Glutamatergic neuron (in vitro differentiated cells): ENCODE measurements at places on chromosomes 3 and 15. TPM values are rescaled to one million over a fixed set of nuclear protein-coding genes. Genes with fewer than 3 reads are reported as not detected.

DNA sequence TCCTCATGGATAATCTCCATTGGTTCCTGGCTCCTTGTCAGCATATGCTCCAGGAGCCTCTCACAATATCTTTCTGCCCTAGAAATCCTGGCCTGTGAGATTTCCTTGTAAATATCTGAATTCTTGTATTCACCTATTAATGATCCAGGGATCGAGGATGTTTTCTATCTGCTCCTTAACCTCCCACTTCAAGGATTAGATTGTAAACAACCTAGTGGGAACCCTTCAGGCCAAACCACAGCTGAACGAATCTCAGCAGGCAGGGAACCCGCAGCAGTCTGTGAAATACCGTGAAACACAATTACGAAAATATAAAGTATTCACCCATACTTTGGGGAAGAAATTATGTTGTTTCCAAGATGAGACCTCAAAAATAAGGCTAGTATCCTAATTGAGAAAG, 215.9 kb downstream of the TIGIT start:
- no peaks in the 10 kb centered on the region for H3K36me3 ChIP-seq
- H3K27me3 ChIP-seq = no peaks in the 10 kb centered on the region
- H3K4me1 ChIP-seq = no peaks in the 10 kb centered on the region
- H3K4me3 ChIP-seq = no peak overlapping the region
- no peak for DNase-seq

GRCh38 chr3:30458376-30459171, 147.8 kb upstream of the TGFBR2 start:
- DNase-seq = no peak
- H3K36me3 ChIP-seq = no peaks in the 10 kb centered on the region
- H3K4me1 ChIP-seq = no peaks in the 10 kb centered on the region
- no peak overlapping the region for H3K4me3 ChIP-seq
- no peak overlapping the region for H3K27ac ChIP-seq

- no peaks in the 10 kb centered on the region for H3K4me1 ChIP-seq
- H3K4me3 ChIP-seq = no peak overlapping the region
- peaks cover 9% of the 10 kb centered on the region for H3K36me3 ChIP-seq
- no peak overlapping the region for H3K27ac ChIP-seq
- no peak for DNase-seq
Measured at GRCh38 chr3:171718493-171719185, 91.6 kb downstream of the PLD1 start.

GRCh38 chr3:61805510-61806080, 244.2 kb downstream of the PTPRG start:
- no peak overlapping the region for H3K4me3 ChIP-seq
- no peaks in the 10 kb centered on the region for H3K36me3 ChIP-seq
- DNase-seq = no peak

Gene ROPN1
- not detected for total RNA-seq

DNA sequence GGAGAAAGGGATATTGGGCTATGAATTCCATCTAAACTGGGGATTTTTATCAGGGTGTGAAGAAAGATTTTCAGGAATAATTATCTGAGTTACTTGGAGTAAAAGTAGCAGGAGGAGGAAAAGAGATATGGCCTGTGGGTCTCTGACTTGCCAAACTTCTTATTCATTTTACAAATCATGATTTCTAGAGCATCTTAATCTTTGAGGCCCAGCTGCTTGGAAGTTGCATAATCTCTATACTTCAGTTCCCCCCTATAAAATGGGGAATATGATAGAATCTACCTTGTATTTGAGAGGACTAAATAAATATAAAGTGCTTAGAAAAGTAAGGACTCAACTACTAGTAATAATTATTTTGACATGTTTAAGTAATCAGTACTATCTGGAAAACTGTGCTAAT, 11.0 kb upstream of the GABPB1 start:
- H3K4me3 ChIP-seq = no peak overlapping the region
- H3K27me3 ChIP-seq = no peaks in the 10 kb centered on the region
- H3K4me1 ChIP-seq = no peaks in the 10 kb centered on the region
- no peaks in the 10 kb centered on the region for H3K36me3 ChIP-seq
- DNase-seq = no peak
- no peak overlapping the region for H3K27ac ChIP-seq

GRCh38 chr3:19428729-19429128, 280.4 kb downstream of the KCNH8 start:
- peaks cover 6% of the 10 kb centered on the region for H3K4me1 ChIP-seq
- H3K4me3 ChIP-seq = no peak overlapping the region
- H3K27ac ChIP-seq = no peak overlapping the region
- no peak for DNase-seq
- no peaks in the 10 kb centered on the region for H3K27me3 ChIP-seq

Gene TMEM108
- 9.0 TPM for total RNA-seq

- H3K36me3 ChIP-seq = no peaks in the 10 kb centered on the region
- no peaks in the 10 kb centered on the region for H3K27me3 ChIP-seq
- H3K4me1 ChIP-seq = no peaks in the 10 kb centered on the region
- no peak overlapping the region for H3K27ac ChIP-seq
- no peak overlapping the region for H3K4me3 ChIP-seq
- no peak for DNase-seq
Measured at GRCh38 chr3:147730284-147730683, 321.1 kb downstream of the ZIC1 start.

Gene RPL14
- 1,217 TPM for total RNA-seq

GRCh38 chr3:52403955-52404354, 40.9 kb downstream of the SEMA3G start:
- H3K4me3 ChIP-seq = no peak overlapping the region
- peaks cover 9% of the 10 kb centered on the region for H3K27me3 ChIP-seq
- no peaks in the 10 kb centered on the region for H3K36me3 ChIP-seq
- H3K27ac ChIP-seq = no peak overlapping the region

DNA sequence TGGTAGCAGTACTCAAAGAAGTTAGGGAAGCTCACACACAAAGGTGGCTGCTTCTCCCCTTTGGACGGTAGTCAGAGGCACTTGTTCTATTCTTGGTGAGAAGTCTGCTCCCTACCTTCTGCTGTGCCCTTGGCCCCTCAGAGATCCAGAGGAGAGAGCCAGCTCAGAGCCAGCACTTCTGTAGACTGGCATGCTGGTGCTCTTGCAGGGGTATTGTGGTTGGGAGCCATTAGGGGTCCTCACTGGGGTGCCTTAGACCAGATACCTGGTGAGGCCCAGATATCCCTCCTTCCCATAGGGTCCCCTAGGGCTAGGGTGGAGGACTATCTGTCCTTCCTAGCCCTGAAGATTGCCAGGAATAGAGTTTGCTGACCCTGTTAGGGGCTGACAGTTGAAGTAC, 140.6 kb downstream of the EEFSEC start:
- H3K4me3 ChIP-seq = no peak overlapping the region
- peaks cover 8% of the 10 kb centered on the region for H3K36me3 ChIP-seq
- H3K27me3 ChIP-seq = no peaks in the 10 kb centered on the region
- no peak overlapping the region for H3K27ac ChIP-seq

- no peaks in the 10 kb centered on the region for H3K27me3 ChIP-seq
- H3K4me3 ChIP-seq = no peak overlapping the region
- no peaks in the 10 kb centered on the region for H3K36me3 ChIP-seq
- no peaks in the 10 kb centered on the region for H3K4me1 ChIP-seq
- DNase-seq = no peak
Measured at GRCh38 chr3:15591242-15591641, 10.1 kb downstream of the HACL1 start.

Gene HIGD1A
- total RNA-seq = 67.6 TPM

Gene ISL2
- 78.7 TPM for total RNA-seq

DNA sequence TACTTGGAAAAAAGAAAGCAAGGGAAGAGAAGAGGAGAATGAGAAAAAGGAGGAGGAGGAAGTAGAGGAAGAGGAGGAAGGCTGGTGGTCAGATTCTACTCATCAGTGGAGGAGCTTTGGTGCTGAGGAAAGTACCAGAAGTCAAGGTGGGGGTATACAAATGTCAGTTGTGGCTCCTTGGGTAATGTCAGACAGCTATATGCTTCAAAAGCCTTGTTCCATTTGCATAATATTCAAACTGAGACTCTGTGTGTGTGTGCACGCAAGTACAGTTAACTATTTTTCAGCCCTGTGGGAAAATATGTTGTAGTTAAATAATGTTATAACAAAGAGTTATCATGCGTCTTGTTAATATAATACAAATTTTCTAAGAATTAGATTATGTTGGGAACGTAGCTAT, 609.7 kb downstream of the PDCD6IP start:
- H3K4me3 ChIP-seq = no peak overlapping the region
- H3K27ac ChIP-seq = no peak overlapping the region
- H3K27me3 ChIP-seq = peaks cover 2% of the 10 kb centered on the region
- DNase-seq = no peak
- no peaks in the 10 kb centered on the region for H3K4me1 ChIP-seq
- no peaks in the 10 kb centered on the region for H3K36me3 ChIP-seq

GRCh38 chr15:93866476-93866875, 364.9 kb upstream of the MCTP2 start:
- no peak overlapping the region for H3K27ac ChIP-seq
- H3K27me3 ChIP-seq = no peaks in the 10 kb centered on the region
- no peaks in the 10 kb centered on the region for H3K4me1 ChIP-seq
- H3K36me3 ChIP-seq = no peaks in the 10 kb centered on the region
- DNase-seq = no peak
- no peak overlapping the region for H3K4me3 ChIP-seq

Gene KIF23
- total RNA-seq = 5.2 TPM

- no peak overlapping the region for H3K27ac ChIP-seq
- H3K36me3 ChIP-seq = no peaks in the 10 kb centered on the region
- DNase-seq = no peak
- H3K4me3 ChIP-seq = no peak overlapping the region
- H3K4me1 ChIP-seq = no peaks in the 10 kb centered on the region
Measured at GRCh38 chr3:137815251-137815650, 51.1 kb downstream of the SOX14 start.

Gene MRAS
- total RNA-seq = 41.5 TPM

Gene CNTN3
- total RNA-seq = 2.2 TPM

GRCh38 chr3:181174676-181175233, 185.2 kb upstream of the DNAJC19 start:
- H3K36me3 ChIP-seq = no peaks in the 10 kb centered on the region
- no peak overlapping the region for H3K4me3 ChIP-seq
- DNase-seq = no peak
- H3K27ac ChIP-seq = no peak overlapping the region
- no peaks in the 10 kb centered on the region for H3K27me3 ChIP-seq
